ENCODE measurements at places on chromosomes 6 and 20.

- no peak for DNase-seq
These were observed 456.2 kb downstream of the CDC5L start for GRCh38 chr6:44843734-44844133.

- DNase-seq, result no peak
These were observed 24.5 kb upstream of the SMOC2 start for GRCh38 chr6:168416531-168416930.

- DNase-seq, result peak; percentile 65
These were observed 91.3 kb upstream of the PRDM1 start for GRCh38 chr6:105994591-105995390.

GRCh38 chr6:142118925-142119324 is 13.8 kb upstream of the GJE1 start:
- DNase-seq, result no peak

- DNase-seq, result no peak
These were observed 28.6 kb downstream of the DHX35 start for GRCh38 chr20:38990728-38991127.

GRCh38 chr6:52582446-52582845 is 5.6 kb upstream of the TRAM2 start:
- no peak for DNase-seq

- no peak for DNase-seq
These were observed 215.0 kb upstream of the SGK1 start for GRCh38 chr6:134532694-134533624.

Data from femur (tissue), 1 donor.